ENCODE measurements at places on chromosomes 3 and 15. TPM values are rescaled to one million over a fixed set of nuclear protein-coding genes. Genes with fewer than 3 reads are reported as not detected.

NDN gene
- total RNA-seq, result 60.5 TPM

TEX55 gene
- 0.46 TPM for total RNA-seq

- ATAC-seq, result no peak
These were observed 117.6 kb upstream of the ROBO1 start for GRCh38 chr3:79885407-79885806.

ACTC1 gene
- total RNA-seq, result 1.0 TPM

DNA sequence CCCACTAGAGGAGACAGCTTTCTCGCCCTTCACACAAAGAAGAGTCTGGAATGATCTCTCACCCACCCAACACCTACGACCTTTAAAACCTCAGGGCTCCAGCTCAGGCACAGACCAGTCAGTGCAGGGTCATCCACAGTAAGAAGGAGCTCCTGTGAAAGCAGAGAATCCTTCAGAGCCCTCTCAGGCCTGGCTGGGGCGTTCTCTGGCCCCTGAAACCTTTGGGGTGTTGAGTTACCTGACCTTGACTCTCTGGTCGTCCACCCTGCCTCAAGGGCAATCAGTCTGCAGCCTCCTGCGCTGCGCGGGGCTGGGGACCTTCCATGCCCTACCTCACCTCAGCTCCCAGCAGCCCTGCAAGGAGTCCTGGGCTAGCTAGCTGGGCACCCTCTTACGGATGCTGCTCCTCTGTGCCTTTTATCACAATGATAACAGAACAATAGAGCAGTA is 106.2 kb downstream of the ADCY5 start:
- ATAC-seq, result no peak

DNA sequence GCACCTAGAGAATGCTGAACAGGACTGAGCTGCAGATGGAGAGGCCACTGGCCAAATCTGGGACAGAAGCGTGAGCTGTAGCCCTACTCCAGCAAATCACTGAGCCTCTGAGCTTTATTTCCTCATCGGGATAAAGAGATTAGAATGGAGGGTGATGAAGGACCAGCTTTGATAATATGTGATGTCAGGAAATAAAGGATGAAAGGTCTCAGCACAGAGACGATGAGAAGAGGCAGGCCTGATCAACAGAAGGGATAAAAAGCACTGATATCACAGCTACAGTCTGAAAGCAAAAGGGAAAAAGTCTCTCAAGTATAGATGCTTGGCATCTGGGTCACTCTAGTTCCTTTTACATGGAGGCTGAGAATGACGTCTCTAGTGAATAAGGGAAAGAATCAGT is 70.0 kb downstream of the DHX30 start:
- no peak for ATAC-seq

GRCh38 chr15:80999623-81000036 is 1.1 kb upstream of the TLNRD1 start:
- ATAC-seq, result no peak

DNA sequence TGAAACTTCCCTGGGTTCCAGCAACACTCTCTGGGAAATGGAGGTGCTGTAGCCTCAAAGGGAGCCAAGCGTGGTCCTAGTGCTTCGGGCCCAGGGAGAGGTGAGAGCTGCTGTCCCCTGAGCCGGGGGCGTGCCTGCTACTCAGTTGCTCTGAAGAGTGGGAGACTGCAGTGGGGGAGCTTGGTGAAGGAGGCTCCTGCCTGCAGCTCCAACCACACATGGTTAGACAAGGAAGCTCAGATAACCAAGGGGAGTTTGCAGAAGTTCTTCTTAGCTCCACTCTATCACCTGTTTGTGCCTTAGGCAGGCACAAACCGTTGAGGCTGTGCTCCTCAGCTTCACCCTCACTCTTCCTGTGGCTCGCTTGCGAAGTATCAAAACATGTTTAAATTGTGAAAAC is 53.6 kb upstream of the TRPM1 start:
- ATAC-seq, result no peak

GRCh38 chr3:153291059-153291685 is 129.1 kb downstream of the RAP2B start:
- peak; percentile 73 for ATAC-seq
